Stimulated activated naive CD4-positive, alpha-beta T cell (primary cell): ENCODE measurements at places on chromosomes 12 and 14.

DNA sequence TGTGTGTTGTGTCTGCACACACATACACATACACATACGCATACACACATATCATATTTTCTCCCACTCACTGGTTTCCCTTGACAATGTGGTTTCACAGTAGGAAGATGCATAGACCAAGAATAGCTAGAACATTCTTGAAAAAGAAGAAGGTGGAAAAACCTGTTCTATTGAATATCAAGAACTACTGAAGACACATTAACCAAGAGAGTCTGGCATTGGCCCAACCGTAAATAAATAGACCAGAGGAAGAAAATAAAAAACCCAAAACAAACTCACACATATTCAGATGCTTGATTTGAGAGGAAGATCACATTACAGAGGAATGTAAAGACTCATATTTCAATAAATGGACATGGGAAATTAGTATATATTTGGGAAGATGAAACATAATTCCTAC lies 311.3 kb downstream of the FOXG1 start:
- DNase-seq: no peak

- DNase-seq: no peak
Measured at GRCh38 chr14:24889843-24890242, 160.1 kb downstream of the STXBP6 start.

- DNase-seq: no peak
Measured at GRCh38 chr14:22333422-22334274, 255.4 kb downstream of the DAD1 start.

GRCh38 chr14:54312166-54312801 lies 84.5 kb upstream of the CDKN3 start:
- no peak for DNase-seq

GRCh38 chr14:74573421-74574089 lies 38.5 kb downstream of the LTBP2 start:
- DNase-seq: no peak

DNA sequence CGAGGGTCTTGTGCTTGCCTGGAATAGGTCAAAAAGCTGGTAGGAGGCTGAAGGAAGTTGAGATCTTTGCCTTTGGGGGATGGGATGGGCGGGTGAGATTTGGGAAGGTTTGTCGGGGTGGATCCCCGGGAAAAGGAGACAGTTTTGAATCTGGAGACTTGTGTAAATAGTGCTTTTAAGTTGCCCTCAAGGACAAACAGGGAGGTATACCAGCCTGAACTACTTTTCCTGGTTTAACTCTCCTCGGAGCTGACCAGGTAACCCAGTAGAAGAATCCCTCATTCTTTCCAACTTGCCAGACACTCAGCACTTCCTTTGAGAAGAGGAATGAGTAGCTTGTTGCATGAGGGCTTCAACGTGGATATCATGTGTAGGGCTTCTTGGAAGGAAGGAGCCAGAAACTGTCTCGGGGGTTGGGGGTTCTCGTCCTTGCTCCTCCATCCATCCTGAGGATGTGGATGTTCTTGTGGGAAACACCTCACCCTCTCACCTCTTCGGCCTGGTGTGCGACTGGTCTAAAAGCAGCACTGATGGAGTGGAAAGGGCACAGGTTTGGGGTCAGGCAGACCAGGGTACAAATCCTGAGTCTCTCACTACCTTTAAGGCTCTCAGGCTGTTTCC lies 1.9 kb downstream of the TEAD4 start:
- no peak for DNase-seq

GRCh38 chr14:37167151-37168047 lies 5.0 kb downstream of the SLC25A21 start:
- DNase-seq: no peak

DNA sequence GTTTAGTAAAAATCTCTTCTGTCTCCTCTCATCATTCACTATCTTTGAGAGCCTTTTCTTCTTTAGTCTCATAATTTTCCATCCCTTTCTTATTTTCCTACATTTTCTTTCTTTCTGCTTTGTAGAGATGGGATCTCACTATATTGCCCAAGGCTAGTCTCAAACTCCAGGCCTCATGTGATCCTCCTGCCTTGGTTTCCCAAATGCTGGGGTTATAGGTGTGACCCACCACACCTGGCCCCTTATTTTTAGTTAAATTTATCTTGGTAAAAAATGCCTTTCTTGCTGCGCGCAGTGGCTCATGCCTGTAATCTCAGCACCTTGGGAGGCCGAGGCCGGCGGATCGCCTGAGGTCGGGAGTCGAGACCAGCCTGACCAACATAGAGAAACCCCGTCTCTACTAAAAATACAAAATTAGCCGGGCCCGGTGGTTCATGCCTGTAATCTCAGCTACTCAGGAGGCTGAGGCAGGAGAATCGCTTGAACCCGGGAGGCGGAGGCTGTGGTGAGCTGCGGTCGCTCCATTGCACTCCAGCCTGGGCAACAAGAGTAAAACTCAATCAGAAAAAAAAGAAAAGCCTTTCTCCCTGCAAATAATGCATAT lies 996 bp downstream of the SLC2A3 start:
- no peak for DNase-seq

DNA sequence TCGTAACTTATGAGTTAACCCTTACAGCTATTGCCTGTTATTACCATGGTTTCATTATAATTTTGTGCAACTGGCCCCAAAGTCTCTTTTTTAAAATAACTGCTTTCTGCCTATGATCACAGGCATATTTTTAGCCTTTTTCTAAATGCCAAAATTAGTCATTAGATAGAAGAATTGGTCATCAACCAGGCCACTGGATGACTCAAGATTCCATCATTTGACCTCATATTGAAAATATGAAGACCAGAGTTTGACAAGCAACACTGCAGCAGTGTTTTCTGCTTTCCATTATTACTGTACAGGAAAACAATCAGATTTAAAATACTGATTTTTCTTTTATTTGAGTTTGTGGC lies 54.7 kb upstream of the OTOGL start:
- DNase-seq: no peak

- no peak for DNase-seq
Measured at GRCh38 chr12:93966516-93967133, 181.8 kb upstream of the PLXNC1 start.

DNA sequence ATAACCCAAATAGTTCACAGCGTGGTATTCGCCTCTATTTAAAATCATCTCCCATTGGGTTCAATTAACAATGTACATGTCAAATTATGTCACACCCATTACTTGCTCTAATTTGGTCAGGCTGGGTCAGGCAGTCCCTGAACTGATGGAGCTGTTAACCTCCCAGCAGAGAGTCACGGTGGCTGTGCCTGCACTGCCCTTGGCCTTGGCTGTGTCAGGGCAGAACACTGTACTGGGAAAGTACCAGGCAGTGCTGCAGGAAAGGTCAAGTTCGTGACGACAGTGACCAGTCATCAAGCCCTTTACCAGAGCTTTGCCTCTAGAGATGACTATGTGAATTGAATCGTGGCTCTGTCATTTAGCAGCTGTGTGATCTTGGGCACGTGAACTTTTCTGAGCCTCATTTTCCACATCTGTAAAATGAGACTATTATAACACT lies 100.0 kb downstream of the ARF6 start:
- DNase-seq: no peak

- no peak for DNase-seq
Measured at GRCh38 chr12:94971923-94972322, 31.6 kb downstream of the NDUFA12 start.

DNA sequence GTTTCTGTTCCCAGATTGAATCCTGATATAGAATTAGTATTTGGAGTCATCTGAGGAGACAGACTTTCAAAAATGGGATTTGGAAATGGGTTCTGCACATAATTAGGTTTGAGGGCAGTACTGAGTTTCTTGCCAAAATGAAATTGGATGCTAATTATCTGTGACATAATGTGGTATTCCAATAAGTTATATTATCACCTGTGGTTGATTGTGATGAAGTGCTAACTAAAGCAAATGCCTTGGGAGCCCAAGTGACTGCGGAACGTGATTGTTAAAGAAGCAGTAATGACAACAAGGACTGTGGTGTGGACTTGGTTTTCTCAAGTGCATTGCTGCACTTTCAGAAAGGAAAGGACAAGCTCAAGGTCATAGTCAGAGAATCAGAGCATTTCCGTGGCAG lies 337.0 kb downstream of the IPO8 start:
- no peak for DNase-seq

- no peak for DNase-seq
Measured at GRCh38 chr14:100096656-100097055, 31.4 kb downstream of the EVL start.

DNA sequence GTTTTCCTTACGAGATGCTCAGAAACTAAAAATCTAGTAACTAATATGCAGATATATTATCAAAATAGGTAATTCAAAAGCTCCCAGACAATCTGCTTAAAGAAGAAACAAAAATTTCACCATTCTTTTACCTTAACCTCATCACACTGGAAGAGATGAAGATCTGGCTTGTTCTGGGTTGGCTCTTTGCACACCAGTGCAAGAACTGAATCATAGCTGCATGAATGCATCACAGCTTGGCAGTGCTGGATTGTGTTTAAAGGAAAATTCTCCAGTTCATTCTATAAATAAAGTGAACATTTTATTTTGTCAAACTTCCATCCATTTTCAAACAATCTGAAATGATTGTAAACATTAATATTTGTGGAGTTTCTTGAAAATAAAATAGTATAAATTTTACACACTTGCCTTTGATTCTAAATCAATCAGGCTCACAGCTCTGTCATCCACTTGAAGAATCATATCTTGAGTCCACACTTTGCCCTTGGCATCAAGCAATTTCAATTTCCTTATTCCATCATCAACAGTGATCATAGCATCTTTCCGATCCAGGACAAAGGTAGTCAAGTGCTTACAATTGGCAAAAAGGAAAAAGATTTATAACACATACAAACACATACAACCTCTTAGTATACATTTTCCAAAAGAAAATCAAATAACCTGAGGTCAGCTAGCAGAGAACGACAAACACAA lies 119.8 kb downstream of the EPS8 start:
- DNase-seq: no peak

- DNase-seq: no peak
Measured at GRCh38 chr12:78260976-78261375, 430.3 kb downstream of the NAV3 start.

DNA sequence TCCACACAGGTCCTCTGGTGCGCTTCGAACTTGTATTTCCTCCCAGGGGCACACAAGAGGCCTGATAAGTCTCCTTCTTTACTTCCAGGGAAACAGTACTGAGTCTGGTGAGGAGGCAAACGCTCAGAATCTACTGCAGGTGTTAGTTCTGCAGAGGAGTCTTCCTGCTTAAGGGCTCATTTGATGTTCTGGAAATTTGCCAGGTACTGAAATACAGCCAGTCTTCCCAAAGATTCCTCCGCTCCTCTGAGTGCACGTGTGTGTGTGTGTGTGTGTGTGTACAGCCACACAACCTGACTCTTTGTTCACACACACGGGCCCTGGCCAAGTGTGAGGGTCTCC lies 92.0 kb downstream of the FBXL14 start:
- DNase-seq: no peak

- DNase-seq: no peak
Measured at GRCh38 chr12:117279606-117280005, 81.8 kb downstream of the NOS1 start.

DNA sequence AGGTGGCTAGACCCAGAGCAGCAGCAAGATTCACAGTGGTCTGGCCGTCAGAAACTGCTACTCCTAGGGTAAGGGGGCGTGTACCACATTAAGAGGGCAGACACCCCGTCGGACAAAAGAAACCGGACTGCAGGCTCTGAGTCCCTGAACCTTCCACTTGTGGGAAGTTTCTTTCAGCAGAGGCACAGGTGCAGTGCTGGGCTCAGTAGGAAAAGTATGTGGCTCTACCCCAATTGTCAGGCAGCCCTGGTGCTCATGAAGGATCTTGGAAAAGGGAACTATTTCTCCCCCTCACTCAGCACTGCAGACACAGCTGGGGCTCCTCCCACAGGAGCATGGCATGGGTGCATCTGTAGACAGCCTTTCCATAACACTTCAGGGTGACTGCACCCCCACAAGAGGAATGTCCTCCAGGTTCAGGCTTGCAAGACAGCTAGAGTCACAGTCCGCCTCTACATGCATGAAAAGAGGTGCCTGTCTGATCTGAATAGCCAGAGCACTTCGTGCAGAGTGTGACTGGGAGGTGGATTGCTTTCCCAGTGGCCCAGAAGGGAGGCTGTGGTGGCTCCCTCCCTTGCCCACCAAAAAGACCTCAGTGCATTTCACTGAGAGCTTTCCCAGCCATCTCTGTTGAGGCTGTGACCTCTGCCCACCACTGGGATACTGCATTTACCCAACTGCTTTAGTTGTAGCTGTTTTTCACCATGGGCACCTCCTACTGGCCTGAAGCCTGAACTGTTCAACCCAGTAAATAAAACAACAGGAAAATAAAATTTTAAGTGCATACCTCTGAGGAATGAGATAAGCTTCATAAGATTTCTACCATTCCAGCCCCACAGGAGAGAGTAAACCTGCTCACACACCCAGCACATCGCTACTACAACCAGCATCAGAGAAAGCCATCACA lies 14.2 kb downstream of the CEP128 start:
- DNase-seq: no peak

DNA sequence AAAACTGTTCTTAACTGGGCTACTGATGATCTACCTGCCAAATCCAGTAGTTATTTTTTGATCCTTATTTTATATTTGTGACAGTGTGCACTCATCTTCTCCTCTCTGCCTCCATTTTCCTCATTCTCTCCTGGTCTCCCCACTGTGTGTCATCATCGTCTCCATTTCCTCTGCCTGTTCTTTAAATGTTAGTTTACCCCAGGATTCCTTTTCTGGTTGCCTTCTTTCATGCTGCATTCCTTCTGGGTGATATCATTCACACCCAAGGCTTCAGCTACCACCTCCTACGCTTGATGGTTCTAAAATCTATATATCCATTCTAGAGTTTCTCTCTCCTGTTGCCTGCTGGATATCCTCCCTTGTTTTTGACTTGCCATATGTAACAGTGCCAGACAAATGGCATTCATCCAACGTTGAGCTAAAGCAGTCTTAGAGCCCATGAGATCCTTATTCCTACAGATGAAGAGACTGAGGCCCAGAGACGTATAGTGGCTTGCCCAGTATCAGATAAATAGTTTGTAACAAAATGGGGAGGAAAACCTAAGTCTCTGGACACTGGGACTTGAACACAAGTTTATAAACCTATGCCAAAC lies 109.5 kb downstream of the DIP2B start:
- no peak for DNase-seq

DNA sequence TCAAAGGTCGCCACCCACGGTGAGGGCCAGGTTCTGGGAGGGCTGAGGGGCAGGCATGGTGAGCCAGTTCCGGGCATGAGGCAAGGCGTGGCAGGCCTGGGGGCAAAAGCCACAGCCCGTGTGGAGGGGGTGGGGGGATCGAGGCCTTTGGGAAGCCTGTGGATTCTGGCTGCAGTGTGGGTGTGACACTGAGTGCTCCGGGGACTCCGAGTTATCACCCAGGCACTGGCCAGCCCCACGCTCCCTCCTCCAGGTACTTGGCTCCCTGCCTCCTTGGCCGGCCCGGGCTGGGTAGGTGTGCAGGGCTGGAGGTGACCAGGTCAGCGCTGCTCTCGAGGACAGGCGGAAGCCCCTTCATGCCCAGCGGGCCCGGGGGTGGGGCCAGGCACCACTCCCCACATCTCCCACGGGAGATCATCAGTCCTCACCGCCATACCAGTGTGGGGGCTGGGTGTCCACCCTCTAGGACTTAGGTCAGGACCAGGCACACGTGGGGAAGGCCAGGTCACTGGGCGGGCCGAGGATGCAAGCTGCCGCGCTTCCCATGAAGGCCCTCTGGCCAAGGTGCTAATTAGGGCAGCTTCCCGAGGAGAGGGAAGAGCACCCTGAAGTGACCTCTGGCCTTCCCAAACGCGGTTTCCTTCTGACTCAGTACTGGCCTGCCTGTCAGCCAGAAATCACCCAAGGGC lies 34.1 kb upstream of the TDRD9 start:
- DNase-seq: no peak

- no peak for DNase-seq
Measured at GRCh38 chr12:126784328-126784921, 1482.5 kb upstream of the TMEM132C start.
